Urothelium cell line (cell line): ENCODE measurements at places on chromosomes 4 and X.

GRCh38 chr4:71828470-71828869 is 44.6 kb upstream of the GC start:
- DNase-seq: no peak

- peak; percentile 40 for DNase-seq
Observed at GRCh38 chrX:41265615-41266014, 68.3 kb upstream of the DDX3X start.

DNA sequence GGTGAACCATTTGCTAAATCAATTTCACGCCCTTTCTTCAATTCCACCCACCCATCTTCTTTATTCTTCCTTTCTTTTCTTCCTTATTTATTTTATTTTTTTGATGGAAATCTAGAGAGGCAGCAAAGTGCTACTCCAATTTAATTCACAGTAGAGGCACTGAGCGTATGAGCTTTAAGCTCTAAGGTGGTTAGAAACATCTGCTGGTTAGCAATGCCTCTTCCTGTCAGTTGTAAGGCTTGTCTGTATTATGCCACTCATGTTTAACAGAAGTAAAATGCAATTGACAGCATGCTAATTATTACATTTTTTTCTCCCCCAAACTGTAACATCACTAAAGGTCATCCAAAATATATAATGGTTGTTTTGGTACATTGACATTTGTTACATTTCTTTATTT is 103.8 kb downstream of the EPHA5 start:
- no peak for DNase-seq

DNA sequence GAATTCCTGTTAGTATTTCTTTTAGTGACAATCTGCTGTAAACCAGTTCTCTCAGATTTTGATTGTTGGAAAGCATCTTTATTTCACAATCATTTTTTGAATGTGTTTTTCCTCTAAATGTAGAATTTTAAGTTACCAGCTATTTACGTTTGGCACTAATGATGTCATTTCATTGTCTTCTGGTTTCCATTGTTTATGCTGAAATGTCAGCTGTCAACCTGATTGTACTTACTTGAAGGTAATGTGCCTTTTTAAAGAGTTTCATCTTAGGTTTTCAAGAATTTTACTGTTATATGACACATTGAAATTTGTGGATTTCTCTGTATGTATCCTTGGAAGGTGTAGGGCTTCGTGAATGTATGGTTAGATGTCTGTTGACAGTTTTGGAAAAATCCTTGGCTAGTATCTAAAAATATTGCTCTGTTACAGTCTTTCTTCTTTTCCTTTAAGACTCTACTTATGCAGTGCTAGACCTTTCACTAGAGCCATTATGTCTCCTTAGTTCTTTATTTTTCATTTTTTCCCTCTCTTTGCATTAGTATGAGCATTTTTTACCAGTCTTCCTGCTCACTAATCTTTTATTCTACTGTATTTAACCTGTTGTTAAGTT is 30.4 kb downstream of the SMAD1 start:
- DNase-seq: no peak
